Ovary (tissue), 10 donors: ENCODE measurements at places on chromosomes 3 and 15. TPM values are rescaled to one million over a fixed set of nuclear protein-coding genes. Genes with fewer than 3 reads are reported as not detected.

DNA sequence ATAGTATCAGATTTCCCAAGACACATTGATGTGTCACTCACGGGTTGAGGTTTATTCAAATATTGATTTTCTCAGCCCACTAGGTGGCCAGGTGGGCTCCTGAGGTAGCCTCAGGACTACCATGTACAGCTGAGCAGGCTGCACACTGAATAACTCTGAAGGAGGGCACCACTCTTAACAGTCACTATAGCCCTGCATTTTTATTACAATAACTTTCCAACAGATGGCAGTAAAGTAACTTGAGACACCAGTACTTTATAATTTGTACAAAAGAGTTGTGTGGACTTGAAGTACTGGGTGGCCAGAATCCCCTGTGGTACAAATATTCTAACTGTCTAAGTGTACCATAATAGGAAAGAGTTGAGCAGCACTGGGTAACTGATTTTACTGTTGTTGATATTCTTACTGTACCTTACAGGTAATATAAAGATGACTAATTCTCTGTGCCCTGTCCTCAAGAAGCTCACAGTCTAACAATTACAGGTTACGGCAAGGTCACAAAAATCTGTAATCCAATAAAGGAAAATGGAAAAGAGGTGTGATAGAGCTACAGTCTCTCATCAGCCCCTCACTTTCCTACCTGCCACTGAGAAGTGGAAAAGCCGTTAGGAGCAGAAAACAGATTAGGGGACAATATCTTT is 76.0 kb downstream of the ETFA start:
- DNase-seq: no peak
- no peak overlapping the region for H3K4me3 ChIP-seq
- H3K36me3 ChIP-seq: no peaks in the 10 kb centered on the region
- H3K27me3 ChIP-seq: no peaks in the 10 kb centered on the region
- no peaks in the 10 kb centered on the region for H3K4me1 ChIP-seq
- H3K27ac ChIP-seq: no peak overlapping the region

GRCh38 chr3:57755368-57755675 is 787 bp upstream of the SLMAP start:
- no peak for DNase-seq
- H3K27me3 ChIP-seq: no peaks in the 10 kb centered on the region
- peak overlapping the region; percentile 98 for H3K4me3 ChIP-seq

DNA sequence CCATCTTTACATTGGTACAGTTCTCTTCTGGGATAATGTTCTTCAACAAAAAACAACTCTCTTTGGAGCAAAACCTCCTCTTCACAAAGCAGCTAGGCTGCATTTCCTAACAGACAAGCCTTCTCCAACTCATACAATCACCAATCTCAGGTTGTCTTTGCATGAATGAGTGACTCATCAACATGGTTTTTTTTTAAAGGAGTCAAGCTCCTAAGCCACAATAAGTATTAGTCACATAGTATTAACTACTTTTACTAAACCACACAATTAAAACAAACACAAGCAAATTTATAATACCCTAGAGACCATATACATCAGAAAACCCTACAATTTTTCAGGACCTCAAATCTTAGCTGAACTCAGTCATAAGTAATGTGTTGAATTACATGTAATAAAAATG is 137.4 kb downstream of the TBC1D5 start:
- H3K27ac ChIP-seq: no peak overlapping the region
- H3K4me1 ChIP-seq: no peaks in the 10 kb centered on the region
- H3K4me3 ChIP-seq: no peak overlapping the region
- no peaks in the 10 kb centered on the region for H3K36me3 ChIP-seq
- no peaks in the 10 kb centered on the region for H3K27me3 ChIP-seq
- DNase-seq: no peak

Gene GOLGA6B
- total RNA-seq: 0.36 TPM

- H3K4me1 ChIP-seq: no peaks in the 10 kb centered on the region
- no peak for DNase-seq
- no peaks in the 10 kb centered on the region for H3K36me3 ChIP-seq
- H3K27me3 ChIP-seq: no peaks in the 10 kb centered on the region
- H3K27ac ChIP-seq: no peak overlapping the region
Observed at GRCh38 chr3:19348500-19348899, 200.2 kb downstream of the KCNH8 start.

DNA sequence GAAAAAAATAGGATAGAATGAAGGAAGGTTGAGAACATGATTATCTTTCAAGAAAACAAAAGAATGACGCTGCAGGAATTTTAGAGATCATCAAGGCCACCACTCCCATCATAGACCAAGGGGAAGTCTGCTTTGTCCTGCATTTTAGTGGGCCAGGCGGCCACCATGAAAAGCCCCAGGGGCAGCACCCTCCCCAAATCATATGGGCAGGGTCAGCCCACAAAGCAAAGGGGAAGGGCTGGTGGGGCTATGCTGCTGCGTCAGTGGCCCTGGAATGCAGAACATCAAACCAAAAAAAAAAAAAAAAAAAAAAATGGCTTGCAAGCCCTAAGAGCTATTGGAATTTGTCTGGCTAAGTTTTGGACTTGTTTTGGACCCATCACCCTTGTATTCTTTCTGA is 620.8 kb downstream of the ROBO2 start:
- no peaks in the 10 kb centered on the region for H3K36me3 ChIP-seq
- H3K27ac ChIP-seq: no peak overlapping the region
- no peak for DNase-seq
- H3K27me3 ChIP-seq: no peaks in the 10 kb centered on the region
- H3K4me1 ChIP-seq: no peaks in the 10 kb centered on the region
